ENCODE measurements at places on chromosomes 1 and 21.
A peak's percentile ranks its signal among the peaks of the same experiment; 100 is the strongest.

DNA sequence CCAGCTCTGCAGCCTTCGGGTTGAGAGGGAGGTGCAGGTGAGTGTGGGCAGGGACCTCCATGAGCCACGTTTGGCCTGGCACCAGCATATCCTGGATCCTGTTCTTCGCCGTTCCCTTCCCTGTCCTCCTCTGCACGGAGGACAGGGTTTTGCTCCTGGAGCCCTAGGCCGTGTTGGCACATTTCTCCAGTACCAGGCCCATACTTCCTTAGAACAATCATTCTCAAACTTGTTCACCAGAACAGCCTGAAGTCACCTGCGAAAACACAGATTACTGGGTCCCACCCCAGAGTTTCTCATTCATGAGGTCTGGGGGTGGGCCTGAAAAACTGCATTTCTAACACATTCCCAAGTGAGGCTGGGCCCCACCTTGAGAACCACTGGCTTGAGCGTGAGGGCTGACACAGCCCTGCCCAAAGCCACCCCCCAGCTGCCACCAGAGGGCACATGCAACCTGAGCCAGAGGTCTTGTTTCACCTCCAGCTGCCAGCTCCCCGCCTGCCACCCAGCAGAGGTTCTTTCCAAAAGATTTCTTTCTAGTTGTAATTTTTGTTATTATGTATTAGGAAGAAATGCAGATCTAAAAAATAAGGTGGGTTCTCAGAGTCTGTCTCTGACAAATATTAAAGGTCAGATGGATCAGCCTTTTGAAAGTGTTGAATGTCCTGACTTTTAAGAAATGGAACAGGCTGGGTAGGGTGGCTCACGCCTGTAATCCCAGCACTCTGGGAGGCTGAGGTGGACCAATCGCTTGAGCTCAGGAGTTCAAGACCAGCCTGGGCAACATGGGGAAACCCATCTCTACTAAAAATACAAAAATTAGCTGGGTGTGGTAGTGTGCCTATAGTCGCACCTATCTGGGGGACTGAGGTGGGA lies 39.6 kb upstream of the LDLRAP1 start:
- no peak overlapping the region for H3K4me3 ChIP-seq
- H3K4me1 ChIP-seq: peaks cover 25% of the 10 kb centered on the region
- H3K27ac ChIP-seq: no peak overlapping the region
- DNase-seq: peak; percentile 65
- H3K27me3 ChIP-seq: no peaks in the 10 kb centered on the region

- no peak overlapping the region for H3K4me3 ChIP-seq
- H3K27me3 ChIP-seq: peaks cover 15% of the 10 kb centered on the region
- H3K36me3 ChIP-seq: no peaks in the 10 kb centered on the region
- H3K27ac ChIP-seq: no peak overlapping the region
- DNase-seq: no peak
Observed at GRCh38 chr1:20207546-20207945, 21.2 kb upstream of the PLA2G2C start.

DNA sequence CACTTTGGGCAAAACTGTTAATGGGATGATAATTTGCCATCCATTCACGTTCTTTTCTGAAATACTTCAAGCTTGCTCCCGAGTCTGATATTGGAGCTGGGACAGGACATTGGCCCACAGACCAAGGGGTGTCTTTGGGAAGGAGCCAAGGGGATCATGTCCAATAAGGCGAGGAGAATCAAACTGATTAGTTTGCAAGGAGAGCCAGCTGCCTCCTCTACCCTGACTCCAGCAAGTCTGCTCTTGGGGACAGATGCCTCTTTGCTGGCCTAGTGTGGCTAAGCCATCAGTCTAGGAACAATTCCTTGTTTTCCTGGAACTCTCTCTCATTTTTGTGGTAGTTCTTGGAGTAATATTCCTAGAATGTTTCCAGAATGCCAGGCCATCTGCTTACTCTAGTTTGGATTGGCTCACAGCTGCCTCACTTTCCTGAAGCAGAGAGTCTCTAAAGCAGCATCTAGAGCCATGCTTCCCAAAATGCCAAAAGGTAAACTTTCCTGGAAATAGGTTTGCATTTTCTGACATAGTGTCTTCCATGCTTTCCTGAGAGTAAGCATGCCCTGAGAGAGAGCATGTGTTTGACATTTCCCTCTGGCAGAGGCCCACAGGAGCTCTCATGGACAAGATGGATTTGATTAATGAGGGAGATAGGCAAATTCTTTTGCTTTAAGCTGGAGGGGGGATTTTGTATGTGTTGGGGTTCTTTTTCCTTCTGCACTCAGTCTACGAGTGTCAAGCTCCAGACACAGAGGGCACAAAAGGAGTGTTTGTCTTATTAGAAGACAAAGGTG lies 145.6 kb downstream of the GDAP2 start:
- no peak for DNase-seq
- no peaks in the 10 kb centered on the region for H3K36me3 ChIP-seq
- peaks cover 13% of the 10 kb centered on the region for H3K4me1 ChIP-seq
- no peak overlapping the region for H3K27ac ChIP-seq
- H3K4me3 ChIP-seq: no peak overlapping the region

DNA sequence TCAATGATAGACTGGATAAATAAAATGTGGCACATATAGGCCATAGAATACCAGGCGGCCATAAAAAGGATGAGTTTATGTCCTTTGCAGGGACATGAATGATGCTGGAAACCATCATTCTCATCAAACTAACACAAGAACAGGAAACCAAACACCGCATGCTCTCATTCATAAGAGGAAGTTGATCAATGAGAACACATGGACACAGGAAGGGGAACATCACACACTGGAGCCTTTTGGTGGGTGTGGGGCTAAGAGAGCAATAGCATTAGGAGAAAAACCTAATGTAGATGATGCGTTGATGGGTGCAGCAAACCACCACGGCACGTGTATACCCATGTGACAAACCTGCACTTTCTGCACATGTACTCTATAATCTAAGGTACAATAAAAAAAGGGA lies 883.4 kb upstream of the PRMT6 start:
- no peaks in the 10 kb centered on the region for H3K36me3 ChIP-seq
- no peak for DNase-seq
- H3K4me3 ChIP-seq: no peak overlapping the region
- H3K27ac ChIP-seq: no peak overlapping the region

DNA sequence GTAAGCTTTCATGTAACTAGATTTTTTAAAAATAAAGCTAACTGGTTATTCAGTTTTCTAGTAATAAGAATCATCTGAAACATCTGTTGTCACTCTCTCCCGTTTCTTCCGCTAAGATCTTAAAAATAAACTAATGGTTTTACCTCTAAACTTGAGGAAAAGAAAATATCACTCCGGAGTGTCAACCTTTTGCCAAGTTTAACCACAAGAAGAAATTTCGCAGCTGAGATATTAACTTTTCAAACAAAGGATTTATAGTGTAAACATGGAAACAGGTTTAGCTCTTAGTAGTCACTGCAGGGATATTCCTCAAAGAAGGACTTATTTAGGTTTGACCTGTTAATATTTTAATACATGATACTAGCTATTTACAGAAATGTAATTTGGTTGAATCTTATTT lies 954.9 kb downstream of the ADGRL2 start:
- H3K4me3 ChIP-seq: no peak overlapping the region
- H3K27me3 ChIP-seq: no peaks in the 10 kb centered on the region
- DNase-seq: no peak
- H3K27ac ChIP-seq: no peak overlapping the region

DNA sequence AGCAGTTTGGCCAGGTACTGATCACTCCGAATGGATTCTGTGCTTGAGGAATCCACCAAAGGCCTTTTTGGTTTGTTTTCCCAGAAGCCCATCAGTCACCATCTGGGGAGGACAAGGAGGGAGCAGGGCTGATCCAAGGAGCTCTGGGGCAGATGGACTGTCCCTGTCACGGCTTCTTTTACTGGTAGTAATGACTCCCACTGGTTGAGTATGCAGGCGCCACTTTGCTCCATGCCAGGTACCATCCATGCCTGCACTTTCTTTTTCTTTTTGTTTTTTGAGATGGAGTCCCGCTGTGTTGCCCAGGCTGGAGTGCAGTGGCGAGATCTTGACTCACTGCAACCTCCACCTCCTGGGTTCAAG lies 101.7 kb downstream of the UBIAD1 start:
- H3K4me1 ChIP-seq: no peaks in the 10 kb centered on the region
- no peak overlapping the region for H3K27ac ChIP-seq
- no peaks in the 10 kb centered on the region for H3K36me3 ChIP-seq
- no peaks in the 10 kb centered on the region for H3K27me3 ChIP-seq

DNA sequence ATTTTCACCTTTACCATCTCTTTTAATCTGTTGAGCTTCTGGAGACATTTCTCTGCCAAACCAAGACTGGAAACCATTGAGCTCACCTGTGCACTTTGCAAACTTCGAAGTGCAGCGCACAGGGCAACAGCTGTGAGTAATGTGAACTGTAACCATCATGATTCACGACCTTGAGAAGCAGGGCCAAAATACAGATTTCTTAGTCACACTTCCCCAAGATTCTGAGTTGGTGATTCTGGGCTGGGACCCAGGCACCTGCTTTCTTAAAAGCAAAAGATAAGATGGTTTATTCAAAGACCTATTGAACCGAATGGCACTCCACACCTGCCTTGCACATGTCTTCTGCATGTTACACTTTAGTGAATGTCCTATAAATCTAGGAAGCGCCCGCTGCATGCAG lies 10.2 kb downstream of the AGTRAP start:
- no peaks in the 10 kb centered on the region for H3K27me3 ChIP-seq
- H3K27ac ChIP-seq: no peak overlapping the region
- H3K4me3 ChIP-seq: no peak overlapping the region
- no peaks in the 10 kb centered on the region for H3K36me3 ChIP-seq
- no peaks in the 10 kb centered on the region for H3K4me1 ChIP-seq

- H3K4me3 ChIP-seq: no peak overlapping the region
- DNase-seq: no peak
- peaks cover 7% of the 10 kb centered on the region for H3K4me1 ChIP-seq
- no peak overlapping the region for H3K27ac ChIP-seq
Observed at GRCh38 chr1:36128905-36129206, 3.8 kb upstream of the COL8A2 start.

DNA sequence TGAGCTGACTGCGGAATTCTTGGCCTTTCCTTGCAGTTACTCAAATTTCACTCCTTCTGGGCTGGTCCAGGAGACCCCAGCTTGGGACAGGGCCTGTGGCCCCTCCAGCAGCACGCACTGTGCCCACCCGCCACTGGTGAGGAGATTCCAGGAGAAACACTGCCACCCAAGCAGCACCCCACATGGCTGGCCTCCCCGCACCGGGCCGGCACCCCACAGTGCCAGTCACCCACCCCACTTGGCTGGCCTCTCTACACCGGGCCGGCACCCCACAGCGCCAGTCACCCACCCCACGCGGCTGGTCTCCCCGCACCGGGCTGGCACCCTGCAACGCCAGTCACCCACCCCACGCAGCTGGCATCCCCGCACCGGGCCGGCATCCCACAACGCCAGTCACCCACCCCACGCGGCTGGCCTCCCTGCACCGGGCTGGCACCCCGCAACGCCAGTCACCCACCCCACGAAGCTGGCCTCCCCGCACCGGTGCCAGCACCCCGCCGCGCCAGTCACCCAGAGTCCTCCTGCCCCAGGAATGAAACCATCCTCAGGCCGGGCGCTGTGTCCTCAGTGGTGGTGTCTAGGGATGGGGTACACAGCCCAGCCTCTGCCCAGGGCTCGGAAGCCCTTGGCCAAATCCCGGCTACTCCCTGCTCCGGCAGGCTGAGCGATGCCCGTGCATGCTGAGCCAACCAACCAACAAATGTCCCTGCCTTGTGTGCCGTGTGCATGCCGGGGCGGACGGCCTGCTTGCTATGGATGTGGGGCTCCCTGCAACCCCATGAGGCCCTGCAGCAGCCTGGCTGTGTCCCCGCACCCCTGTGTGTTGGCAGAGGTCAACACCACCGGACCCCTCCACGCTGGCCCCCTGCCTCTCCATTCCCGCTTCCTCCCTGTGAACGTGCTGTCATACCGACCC lies 38.6 kb upstream of the TSPEAR start:
- H3K36me3 ChIP-seq: no peaks in the 10 kb centered on the region
- H3K27ac ChIP-seq: no peak overlapping the region
- no peak for DNase-seq
- no peak overlapping the region for H3K4me3 ChIP-seq
- no peaks in the 10 kb centered on the region for H3K4me1 ChIP-seq

GRCh38 chr1:181416268-181416860 lies 67.0 kb upstream of the CACNA1E start:
- no peaks in the 10 kb centered on the region for H3K27me3 ChIP-seq
- no peak overlapping the region for H3K4me3 ChIP-seq
- no peak for DNase-seq
- no peaks in the 10 kb centered on the region for H3K4me1 ChIP-seq
- no peaks in the 10 kb centered on the region for H3K36me3 ChIP-seq

DNA sequence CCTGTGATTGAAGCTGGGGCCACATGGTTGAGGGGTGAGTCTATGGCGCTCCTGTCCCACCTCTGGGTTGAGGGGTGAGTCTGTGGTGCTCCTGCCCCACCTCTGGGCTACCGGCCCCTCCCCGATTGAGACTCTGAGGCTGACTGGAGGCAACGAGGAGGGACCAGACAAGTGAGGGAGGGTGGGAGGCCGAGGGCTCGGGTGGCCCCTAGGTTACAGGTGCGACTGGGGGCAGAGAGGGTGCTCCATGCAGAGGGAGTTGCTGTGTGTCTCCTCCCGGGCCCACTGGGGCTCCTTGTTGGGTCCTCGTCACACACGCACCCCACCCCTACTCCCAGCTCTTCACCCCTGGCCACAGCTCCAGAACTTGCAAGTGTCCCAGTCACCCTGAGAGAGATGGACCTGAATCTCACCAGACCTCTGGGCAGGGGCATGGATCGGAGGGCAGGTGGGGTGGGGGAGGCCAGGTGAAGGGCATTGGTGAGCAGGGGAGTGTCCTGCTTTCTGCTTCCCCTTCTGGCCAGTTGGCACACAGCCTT lies 12.8 kb downstream of the LDLRAP1 start:
- peaks cover 14% of the 10 kb centered on the region for H3K36me3 ChIP-seq
- peaks cover 7% of the 10 kb centered on the region for H3K4me1 ChIP-seq
- H3K4me3 ChIP-seq: no peak overlapping the region
- no peaks in the 10 kb centered on the region for H3K27me3 ChIP-seq
- H3K27ac ChIP-seq: no peak overlapping the region
- no peak for DNase-seq

GRCh38 chr1:170789063-170789462 lies 125.1 kb downstream of the PRRX1 start:
- no peaks in the 10 kb centered on the region for H3K36me3 ChIP-seq
- H3K27me3 ChIP-seq: no peaks in the 10 kb centered on the region
- no peak overlapping the region for H3K27ac ChIP-seq
- no peak for DNase-seq
- H3K4me1 ChIP-seq: no peaks in the 10 kb centered on the region

DNA sequence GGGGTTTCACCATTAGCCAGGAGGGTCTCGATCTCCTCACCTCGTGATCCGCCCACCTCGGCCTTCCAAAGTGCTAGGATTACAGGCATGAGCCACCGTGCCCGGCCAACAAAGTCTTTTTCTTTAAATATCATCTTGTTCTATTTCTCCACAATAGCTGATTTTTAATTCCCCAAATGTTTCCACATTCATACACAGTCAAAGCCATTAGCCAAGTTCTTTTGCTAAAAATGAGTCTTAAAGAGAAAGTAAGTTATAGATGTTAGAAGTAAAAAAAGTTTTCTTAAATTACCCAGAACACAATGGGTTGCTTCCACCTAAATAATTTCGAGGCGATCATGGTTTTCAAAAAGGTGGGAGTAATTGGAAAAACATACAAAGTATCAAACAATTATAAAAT lies 30.6 kb downstream of the C2CD2 start:
- no peaks in the 10 kb centered on the region for H3K27me3 ChIP-seq
- DNase-seq: no peak
- H3K4me3 ChIP-seq: no peak overlapping the region
- H3K27ac ChIP-seq: peak overlapping the region; percentile 85
- H3K4me1 ChIP-seq: peaks cover 62% of the 10 kb centered on the region

- peak; percentile 28 for DNase-seq
- peak overlapping the region; percentile 85 for H3K27ac ChIP-seq
- no peaks in the 10 kb centered on the region for H3K36me3 ChIP-seq
Observed at GRCh38 chr1:53892911-53893310, 1.1 kb upstream of the DIO1 start.

Measured in heart left ventricle (tissue), 16 donors.